ENCODE measurements at places on chromosomes 3 and 15. TPM values are rescaled to one million over a fixed set of nuclear protein-coding genes. Genes with fewer than 3 reads are reported as not detected.
A peak's percentile ranks its signal among the peaks of the same experiment; 100 is the strongest.

SNX22 gene
- total RNA-seq, result 4.6 TPM

HDC gene
- total RNA-seq, result not detected

ZNF662 gene
- total RNA-seq, result 16.3 TPM

GABRB3 gene
- 287 TPM for total RNA-seq

EIF2A gene
- 72.3 TPM for total RNA-seq

CKMT1A gene
- 15.7 TPM for total RNA-seq

DNA sequence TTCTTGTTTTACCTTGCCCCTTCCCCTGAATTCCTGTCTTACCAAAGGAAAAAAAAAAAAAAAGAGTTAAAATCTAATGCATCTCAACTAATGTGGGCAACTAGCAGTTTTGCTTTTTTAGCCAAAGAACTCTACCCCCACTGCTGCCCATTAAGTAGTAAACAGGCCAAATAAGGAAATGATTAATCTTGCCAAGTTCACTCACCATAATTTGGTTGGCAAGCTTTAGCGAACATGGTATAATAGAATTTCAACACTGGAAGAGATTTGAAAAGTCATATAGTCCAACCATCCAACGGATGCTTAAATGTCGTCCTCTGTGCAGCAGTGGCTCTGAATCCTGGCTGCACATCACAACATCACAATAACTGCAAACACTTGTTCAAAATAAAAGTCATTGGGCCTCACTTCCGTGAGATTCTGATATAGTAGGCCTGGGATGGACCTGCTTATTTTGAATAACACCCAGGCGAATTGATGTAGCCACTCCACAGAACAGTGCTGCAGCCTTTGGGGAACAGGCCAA, 142.0 kb upstream of the UBE2E1 start:
- no peak for DNase-seq

DNA sequence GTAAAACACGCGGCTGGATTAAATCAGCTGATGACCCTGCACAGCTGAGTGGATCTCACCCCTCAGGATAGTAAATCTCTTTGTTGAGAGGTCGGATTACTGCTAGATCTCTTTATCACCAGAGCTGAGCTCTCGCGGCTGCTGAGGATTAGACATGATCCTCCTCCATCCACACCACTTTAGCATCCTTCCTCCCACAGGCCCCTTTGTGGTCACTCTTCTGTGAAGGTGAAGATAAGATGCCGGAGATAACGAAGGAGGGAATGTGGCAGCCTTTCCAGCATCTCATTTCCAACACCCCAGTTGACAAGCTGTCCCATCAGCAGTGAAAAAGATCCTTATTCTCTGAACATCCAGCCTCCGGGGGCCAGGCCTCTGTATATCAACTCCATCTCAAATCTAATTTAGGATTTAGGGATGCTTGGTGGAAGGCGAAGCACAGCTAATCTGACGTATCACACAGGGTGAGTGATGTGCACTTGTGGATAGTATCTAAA, 47.5 kb upstream of the SELENOK start:
- no peak for DNase-seq

DNA sequence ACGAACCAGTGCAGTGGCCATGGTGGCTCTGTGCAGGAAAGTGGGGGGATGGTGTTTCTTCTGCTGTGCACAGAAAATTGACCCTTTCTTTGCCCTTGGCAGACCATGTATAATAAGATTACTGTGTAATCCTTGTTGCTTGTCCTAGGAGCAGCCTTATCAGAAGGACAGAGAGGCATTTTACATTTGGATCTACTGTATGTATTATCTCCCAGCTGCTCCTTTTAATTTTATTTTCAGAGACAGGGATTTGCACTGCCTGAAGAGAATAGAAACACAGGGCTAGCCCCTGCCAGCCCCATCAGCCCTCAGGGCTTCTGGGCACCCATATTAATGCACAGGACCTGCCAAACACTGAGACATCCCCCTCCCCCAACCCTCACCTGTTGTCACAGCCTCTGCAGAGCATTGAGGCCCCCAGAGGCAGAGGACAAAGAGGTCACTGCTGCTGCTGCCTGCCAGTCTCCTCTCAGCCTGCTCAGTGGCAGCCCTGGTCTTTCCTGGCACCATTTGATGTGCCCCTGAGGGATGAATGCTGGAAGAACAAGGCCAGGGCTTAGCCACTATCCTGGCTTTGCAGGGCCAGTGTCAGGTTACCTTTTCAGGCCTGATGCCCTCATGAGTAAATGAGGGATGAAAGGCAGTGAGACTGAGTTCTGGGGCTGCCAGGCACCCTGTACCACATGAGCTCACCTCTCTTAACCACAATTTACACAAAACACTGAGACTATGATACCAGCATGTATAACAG, 533.4 kb downstream of the NTRK3 start:
- no peak for DNase-seq

DNA sequence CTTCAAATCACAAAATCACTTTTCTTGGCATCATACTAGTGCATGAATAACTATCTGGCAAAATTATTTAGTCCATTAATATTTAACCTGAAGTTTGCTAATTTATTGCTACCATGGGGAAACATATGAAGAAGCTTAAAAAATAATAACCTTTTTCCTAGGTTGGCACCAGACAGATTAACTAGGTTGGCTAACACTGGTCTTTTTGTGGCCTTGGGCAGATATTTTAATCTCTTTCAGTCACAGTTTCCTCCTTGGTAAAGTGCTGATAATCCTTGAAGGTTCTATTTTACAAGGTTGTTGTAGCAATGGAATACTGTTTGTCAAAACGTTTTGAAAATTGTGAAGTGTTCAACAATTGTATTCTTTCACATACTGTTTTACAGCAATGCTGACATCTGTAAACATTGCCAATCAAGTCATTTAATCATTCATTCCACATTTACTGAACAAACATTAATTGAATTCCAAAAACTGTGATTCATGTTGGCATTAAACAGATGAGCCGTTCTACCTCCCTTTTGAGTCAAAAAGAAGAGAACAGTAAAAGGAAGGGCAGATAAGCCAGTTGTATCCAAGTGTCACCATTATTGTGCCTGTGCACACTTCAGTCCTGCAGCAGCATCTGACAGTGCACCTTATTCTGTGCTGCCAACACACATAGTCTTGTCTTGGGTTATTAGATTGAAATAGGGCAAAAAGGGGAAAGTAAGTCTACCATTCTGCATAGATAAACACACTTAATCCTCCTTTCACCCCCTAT, 21.9 kb downstream of the EPHA6 start:
- DNase-seq, result no peak

DNA sequence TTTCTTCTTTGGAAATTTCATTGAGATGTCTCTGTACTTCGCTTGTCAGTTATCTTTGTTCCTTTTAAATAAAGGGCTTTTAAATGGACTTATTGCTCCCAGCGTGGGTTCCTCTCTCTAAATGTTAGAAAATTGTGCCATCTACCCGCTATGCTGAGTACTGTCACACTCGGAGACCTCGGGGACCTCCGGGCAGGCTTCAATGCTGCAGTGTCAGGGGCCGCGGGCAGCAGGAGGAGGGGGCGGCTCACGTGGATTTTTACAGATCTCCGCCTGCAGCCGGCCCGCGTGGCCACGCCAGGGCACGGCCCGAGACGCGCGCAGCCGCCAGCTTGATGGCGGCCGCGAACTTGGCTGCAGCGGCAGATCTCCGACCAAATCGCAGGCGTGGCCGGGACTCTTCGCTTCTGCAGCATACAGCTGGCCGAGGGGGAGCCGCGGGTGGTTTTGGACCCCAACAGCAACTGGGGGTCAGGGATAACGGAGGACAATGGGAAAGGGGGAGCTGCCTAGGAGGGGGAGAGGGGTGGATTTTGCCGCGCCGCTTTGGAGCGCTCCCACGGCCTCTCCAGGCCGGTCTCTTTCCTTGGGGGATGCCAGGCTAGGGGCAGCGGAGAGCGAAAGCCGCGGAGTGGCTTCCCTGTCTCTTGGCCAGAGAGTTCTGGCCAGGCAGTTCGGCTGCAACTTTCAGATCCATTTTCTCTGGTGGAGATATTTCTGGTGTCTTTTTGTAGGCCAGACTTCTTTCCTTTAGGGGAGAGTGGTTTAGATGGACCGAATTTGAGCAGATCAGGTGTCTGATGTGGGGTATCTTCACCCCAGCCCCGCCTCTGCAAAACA, 15.3 kb downstream of the NR2F2 start:
- peak; percentile 71 for DNase-seq

- peak; percentile 70 for DNase-seq
These were observed 49.8 kb downstream of the BDH1 start for GRCh38 chr3:197505796-197506548.

- DNase-seq, result no peak
These were observed 3.3 kb downstream of the ARL6IP5 start for GRCh38 chr3:69088063-69088462.

DNA sequence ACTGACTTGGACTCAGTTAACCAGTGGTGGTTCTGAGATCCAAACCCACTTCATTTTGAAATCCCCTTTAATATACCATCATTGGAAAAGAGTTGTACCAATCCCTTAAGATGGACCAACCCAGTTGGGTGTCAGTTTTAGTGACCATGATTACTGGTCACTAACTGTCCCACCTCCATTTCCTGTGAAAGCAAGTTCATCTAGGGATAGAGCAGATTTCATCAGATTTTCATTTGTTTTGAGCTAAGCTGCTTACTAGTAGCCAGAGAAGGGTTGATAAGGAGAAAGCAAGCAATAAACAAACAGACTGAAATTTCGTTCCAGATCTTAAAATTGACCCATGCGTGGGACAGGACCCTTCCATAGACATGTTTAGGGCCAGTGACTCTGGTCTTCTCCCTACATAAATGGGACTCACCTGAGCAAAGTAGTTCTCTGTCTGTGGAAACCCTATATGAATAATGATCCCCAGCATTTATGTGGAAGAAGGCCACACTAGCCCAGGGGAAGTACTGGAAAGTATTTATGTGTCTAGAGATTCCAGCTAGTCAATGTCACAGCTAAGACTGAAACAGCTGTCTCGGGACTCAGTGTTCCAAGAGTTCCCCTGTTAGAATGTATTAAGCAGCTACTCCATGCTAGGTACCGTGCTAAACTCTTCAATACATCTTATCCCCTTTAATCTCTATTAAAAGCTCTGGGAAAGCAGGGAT, 196.0 kb upstream of the BCL6 start:
- no peak for DNase-seq

DNA sequence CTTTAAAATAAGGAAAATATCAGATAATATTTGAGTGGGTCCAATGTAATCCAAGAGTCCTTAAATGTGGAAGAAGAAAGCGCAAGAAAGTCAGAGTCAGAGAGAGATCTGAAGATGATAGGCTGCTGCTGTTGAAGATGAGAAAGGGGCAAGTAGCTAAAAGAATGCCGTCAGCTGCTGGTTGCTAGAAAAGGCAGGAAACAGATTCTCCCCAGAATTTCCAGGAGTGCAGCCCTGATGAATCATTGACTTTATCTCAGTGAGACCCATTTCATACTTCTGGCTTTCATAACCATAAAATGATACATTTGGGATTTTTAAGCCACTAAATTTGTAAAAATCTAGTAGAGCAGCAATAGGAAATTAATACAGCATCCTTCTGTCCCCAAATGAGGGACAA, 7.5 kb upstream of the CHMP2B start:
- DNase-seq, result no peak

DNA sequence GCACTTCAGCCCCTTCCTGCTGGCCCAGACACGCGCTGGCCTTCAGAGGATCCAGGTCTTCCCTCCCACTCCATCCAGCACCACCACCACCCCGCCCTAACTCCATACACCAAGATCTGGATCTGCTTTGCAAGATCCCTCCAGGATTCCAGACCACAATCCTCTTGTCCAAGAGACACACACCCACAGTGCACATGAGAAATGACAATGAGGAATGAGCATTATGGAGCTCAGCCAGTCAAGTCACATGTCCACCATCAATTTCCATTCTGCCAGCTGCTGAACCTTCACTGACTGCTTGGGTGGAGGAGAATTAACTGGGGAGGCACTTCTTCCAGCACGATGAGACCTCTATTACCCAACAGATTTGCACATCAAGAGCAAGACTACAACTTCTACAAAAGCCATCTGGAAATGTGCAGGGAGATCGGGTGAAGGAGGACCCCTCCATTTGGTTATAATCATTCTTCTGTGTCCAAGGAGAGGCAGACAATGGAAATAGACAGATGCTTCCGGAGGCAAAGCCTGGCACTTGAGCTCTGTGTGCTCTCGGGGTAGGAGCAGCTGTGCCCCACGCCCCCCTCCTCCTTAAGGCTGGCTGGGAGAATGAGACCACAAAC, 12.3 kb upstream of the SPATA12 start:
- no peak for DNase-seq

GRCh38 chr15:38941399-38941953, 376.9 kb upstream of the RASGRP1 start:
- no peak for DNase-seq

All from glutamatergic neuron (in vitro differentiated cells).